Activated naive CD8-positive, alpha-beta T cell treated with anti-CD3 and anti-CD28 coated beads, Interleukin-2, amount 50 U/mL, for 16 hours (primary cell): ENCODE measurements at places on chromosomes 7 and 10.

GRCh38 chr7:142796501-142797390 is 26.0 kb downstream of the PRSS2 start:
- no peak for DNase-seq

DNA sequence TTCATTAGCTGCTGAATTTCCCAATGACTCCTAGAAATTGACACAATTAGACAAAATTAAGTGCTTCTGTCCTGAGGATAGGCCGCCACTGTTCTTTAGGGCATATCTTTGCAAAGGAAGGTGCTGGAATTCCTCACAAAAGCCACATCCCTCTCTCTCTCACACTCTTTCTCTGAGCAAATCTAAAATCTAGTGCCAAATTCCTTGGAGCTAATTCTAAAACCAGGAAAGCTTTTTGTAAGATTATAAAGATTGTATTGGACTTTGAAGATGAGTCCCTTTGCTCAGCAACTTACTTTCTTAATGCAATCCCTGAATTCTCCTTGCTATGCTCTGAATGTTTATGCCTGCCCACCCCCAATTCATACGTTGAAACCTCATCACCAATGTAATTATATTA is 288.9 kb downstream of the KCNMA1 start:
- no peak for DNase-seq

GRCh38 chr10:108612485-108612884 is 1310.8 kb downstream of the XPNPEP1 start:
- no peak for DNase-seq

DNA sequence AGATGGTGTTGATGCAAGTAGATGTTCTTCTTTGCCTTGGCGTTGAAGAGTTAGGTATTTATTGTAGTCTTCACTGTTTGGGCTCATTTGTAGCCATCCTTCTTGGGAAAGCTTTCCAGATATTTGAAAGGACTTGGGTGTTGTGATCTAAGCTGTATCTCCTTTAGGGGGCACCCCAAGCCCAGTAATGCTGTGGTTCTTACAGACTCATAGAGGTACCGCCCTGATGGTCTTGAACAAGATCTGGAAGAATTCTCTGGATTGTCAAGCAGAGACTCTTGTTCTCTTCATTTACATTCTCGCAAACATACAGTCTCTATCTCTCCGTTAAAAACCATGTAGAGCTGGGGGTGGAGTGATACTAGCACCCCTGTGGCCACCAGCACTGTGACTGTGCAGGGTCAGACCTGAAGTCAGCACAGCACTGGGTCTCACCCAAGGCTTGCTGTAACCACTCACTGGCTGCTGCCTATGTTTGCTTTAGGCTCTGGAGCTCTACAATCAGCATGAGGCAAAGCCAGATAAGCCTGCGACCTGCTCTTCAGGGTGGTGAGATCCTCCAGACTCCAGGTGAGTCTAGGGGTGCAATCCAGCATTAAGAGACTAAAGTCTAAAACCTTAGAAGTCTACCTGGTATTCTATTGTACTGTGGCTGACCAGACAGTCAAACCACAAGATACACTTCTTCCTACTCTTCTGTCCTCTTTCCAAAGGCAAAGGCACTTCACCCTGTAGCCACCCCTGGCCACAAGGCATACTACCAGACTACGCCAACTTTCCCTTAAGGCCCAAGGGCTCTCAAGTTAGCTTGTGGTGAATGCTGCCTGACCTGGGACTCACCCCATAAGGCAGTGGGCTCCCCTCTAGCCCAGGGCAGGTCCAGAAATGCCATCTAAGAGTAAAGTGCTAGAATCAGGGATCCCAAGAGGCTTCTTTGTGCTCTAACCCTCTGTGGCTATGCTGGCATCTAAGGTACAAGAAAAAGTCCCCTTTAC is 209.7 kb upstream of the TMEM196 start:
- no peak for DNase-seq

DNA sequence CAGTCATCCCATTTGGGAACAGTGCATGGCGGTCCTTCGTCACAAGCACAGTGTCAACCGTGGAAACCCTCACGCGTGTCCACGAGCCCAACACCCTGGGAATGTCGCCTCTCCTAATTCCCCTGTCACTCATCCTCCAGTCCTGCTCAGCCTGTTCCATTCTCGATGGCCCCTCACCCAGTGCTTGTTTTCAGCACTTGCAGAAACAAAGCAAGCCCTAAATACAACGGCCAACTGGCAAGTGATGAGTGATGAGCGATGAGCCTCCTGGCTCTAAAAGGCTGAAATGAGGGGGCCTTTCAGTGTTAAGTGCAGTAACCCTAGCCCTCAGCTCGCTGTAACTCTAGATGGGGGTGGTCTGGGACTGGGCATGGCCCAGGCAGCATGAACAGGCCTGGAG is 22.6 kb downstream of the NKX2-3 start:
- DNase-seq: no peak

- no peak for DNase-seq
Measured at GRCh38 chr7:77935652-77936348, 137.2 kb downstream of the PHTF2 start.

GRCh38 chr7:132377703-132378584 is 198.3 kb downstream of the PLXNA4 start:
- no peak for DNase-seq

- DNase-seq: no peak
Measured at GRCh38 chr7:142910031-142910433, 23.5 kb downstream of the TRPV5 start.

DNA sequence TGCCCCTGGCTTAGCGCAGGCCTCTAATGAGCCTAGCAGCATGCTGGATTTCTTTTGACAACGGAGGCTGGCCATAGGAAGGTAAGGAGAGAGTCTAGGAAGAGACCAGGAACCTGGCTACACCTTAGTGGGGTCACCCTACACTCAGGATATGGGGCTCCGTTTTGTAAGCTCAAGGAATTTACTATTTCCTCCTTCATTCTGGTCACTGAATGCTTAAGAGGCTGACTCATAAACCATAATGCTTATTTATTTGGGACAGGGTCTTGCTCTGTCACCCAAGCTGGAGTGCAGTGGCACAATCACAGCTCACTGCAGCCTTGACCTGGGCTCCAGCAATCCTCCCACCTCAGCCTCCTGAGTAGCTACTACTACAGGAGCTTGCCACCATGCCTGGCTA is 38.4 kb downstream of the CARD11 start:
- no peak for DNase-seq

GRCh38 chr10:126160971-126161630 is 227.2 kb downstream of the ADAM12 start:
- no peak for DNase-seq

DNA sequence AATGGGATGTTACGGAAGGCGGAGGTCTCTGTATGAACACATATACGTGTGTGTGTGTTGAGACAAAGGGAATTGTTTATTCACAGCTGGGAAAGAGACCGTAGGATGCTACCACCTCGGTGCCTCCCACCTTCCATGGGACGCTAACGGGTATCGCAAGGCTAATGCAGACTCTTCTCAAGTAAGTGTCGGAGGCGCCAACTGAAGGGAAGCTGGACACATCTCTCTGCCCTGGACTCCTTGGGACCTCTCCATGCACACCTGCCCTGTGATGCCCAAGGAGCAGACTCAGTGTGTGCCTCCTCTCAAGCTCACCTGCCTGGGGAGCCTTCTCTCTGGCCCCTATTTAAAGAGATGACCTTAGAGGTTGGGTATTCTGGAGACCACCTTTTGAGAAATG is 230.9 kb downstream of the DNAJB6 start:
- no peak for DNase-seq

GRCh38 chr10:88702848-88703597 is 3.0 kb upstream of the LIPK start:
- no peak for DNase-seq

- no peak for DNase-seq
Measured at GRCh38 chr7:151427705-151428377, 12.1 kb downstream of the CRYGN start.

GRCh38 chr10:116836083-116836482 is 13.2 kb upstream of the ENO4 start:
- DNase-seq: no peak

DNA sequence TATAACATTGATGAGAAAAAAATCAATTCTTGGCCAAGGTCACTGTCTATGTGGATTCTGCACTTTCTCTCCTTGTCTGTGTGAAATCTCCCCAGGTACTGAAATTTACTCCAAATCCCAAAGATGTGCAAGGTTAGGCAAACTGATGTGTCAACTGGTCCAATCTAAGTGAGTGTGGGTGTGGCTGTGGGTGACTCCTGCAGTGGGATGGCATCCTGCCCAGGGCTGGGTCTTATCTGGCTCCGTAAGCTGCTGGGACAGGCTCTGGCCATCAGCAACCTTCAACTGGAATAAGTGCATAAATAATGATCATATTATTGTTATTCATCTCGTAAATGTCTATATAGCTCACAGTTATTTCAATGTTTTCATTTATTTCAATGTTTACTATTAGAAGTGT is 79.3 kb downstream of the JCAD start:
- DNase-seq: no peak

GRCh38 chr7:24911213-24911603 is 68.8 kb downstream of the OSBPL3 start:
- DNase-seq: no peak

DNA sequence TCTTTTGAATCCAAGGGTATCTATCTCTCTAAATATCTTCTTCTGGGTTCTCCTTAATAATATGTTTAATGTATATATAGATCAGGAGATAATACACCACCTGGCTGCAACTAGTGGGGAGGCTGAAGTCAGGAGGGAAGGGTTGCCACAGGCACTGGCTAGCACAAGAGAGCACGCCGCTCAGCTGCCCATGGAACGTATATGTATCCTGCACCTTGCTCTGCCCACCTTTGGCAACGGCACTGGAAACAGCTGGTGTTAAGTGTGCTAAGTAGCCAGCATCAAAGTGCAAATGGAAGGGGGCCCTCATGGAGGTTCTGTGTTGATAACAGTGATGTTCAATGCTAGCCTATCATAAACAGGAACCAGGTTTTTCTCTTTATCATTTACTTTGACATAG is 49.8 kb upstream of the FAM133B start:
- DNase-seq: no peak

DNA sequence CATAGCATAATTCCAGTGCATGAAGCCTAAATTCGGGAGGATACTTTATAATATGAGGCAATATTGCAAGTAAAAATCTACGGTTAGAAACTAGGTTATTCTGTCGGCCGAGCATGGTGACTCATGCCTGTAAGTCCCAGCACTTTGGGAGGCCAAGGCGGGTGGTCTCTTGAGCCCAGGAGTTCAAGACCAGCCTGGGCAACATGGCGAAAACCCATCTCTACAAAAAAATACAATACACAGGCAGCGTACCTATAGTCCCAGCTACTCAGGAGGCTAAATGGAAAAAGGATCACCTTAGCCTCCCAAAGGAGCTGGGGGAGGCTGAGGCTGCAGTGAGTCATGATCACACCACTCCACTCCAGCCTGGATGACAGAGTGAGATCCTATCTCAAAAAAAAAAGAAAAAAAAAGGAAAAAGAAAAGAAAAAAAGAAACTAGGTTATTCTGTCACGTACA is 14.2 kb downstream of the SKAP2 start:
- no peak for DNase-seq

GRCh38 chr10:103985726-103986125 is 18.8 kb downstream of the SLK start:
- DNase-seq: no peak

GRCh38 chr10:34370126-34370525 is 445.0 kb downstream of the PARD3 start:
- no peak for DNase-seq

- no peak for DNase-seq
Measured at GRCh38 chr10:98235846-98236245, 32.1 kb downstream of the LOXL4 start.

- no peak for DNase-seq
Measured at GRCh38 chr7:130102588-130102987, 32.3 kb downstream of the KLHDC10 start.

GRCh38 chr7:123712619-123713018 is 36.2 kb downstream of the WASL start:
- DNase-seq: no peak

- DNase-seq: no peak
Measured at GRCh38 chr10:69061305-69062161, 26.4 kb upstream of the SRGN start.

GRCh38 chr10:58023341-58024073 is 244.2 kb downstream of the IPMK start:
- DNase-seq: no peak

DNA sequence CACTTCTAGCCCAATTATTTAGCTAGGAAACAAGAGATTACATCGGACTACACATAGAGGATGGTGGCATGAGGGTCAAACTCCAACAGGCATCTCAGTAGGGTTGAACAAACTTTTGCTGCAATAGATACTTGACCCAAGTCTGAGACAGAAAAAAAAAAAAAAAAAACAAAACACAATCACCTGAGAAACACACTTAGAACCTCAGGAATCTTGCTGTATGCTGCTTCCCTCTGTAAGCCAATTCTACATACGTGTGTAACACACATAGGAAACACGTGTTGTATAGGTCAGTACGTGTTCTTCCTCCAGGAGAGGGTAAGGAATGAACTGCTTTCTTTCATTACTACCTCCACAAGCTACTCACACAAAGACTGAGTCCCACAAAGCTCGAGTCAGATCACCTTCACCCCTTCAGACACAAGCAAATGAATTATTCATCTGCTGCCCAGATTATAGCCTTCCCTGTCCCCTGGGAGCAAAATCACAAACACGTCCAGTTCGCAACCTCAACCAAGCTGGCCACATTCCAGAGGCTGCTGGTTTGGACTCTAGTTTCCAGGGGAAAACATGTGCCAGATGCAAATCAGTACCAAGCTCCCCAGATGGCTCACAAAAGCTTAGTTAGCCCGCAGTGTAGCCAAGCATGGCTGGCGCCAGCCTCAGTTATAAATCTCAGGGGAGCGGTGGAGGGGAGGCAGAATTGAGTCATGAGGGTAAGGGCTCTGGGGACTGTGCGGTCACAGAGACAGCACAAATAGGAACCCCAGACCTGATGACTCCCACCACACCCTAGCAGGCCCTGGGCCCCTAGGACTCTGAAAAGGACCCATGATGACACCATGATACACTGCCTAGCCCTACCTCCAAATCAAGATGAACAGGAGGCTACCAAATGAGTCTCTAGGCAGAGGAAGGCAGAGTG is 15.1 kb downstream of the PSAP start:
- DNase-seq: no peak

DNA sequence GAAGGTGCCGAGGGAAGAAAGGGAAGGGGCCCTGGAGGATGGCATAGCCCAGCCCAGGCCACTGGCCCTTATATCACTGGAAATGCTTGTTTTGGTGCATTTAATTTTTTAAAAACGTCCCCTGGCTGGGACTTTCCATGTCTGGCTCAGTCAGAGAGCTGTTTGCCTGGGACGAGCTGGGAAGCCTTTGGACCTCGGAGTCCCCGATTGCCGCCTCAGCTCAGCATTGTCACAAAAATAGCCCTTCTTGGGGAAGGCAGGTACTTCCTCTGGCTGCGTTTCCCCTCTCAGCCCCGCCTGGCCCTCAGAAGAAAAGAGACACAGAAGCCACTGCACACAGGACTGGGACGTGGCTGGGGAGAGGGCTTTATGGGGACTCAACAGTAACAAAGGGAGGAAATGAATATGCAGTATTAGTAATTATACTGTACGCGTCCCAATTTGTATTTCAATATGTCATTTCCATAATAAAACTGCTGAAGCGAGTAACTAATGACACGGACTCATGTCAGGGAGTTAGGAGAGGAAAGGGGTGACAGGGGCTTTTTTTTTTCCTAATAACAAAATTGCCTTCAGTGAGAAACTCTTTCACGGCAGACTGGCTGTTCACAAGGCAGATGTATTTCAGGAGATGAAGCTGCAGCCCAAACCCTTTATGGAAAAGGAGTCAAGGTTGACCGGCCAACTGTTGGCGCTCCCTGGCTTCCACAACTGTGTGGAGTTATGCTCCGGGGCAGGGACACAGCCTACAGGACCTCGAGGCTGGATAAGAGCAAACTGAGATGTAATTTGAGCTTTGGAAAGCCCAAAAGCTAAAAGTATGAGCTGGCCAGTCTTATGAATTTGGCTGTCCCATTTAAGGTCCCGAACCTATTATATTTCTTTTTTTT is 31.0 kb upstream of the MXI1 start:
- DNase-seq: no peak
